GM18507 (cell line): ENCODE measurements at places on chromosomes 4 and X.

DNA sequence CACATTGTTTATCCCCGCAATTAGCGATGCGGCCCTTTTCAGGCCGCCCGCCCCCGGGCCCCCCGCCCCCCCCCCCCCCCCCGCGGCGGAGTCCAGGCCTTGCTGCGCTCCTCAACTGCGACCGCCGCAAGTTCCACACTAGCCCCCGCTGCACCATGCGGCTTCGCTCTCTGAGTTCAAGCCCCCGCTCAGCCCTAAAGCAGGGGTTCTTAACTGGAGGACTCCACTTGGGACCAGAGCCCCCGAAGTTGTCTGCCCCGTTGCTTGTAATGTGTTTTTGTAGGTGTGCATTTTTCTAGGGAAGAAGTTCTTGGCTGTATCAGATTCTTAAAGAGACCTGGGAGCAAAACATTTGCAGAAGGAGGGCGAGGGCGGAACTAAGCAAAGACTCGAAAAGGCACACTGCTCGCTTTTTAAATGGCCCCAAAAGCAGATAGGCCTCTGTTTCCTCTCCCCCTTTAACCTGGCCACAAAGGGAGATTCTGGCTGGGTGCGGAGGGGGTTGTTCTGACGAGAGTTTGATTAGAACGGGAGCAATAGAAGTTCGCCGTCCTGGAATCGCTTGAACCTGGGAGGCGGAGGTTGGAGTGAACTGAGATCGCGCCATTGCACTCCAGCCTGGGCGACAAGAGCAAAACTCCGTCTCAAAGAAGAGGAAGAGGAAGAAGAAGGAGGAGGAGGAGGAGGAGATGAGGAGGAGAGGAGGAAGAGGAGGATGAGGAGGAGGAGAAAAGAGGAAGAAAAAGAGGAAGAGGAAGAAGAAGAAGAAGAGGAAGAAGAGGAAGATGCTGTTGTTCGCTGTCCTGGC, 2.3 kb upstream of the MSX1 start:
- no peak for DNase-seq

DNA sequence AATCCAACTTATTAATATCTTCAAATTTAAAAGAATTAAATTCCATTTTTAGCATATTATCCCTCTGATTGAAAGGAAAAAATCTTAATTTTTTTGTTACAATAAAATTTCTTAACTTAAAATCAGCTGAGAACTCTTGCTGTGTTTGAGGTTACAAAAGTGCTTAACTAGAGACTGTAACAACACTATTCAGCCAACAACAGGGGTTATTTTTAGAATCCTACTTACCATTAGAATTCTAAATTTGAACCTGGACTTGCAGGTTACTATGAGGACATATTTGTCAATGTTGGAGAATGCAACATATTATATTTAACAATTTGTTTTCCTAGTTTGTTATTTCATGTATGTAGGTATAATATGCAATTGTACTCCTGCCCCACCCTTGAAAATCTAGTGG, 238.1 kb upstream of the CXXC4 start:
- DNase-seq: no peak

DNA sequence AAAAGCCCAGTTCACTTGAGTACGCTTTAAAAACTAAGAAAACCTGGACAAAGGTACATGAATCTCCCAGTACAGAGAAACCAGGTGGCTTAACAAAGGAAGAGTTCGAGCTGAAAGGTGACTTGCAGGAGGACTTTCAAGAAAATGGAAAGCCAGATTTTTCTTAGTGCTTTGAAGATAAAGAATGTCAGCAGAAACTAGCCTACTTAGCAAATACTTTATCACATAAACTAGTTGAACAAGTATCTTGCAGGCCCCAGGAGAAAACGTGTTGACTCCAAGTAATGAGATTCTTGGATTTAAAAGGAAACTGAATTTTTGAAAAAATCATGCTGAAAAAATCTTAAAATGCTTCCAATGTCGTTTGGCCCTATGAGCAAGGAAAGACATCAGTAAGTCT, 26.4 kb downstream of the CDKN2AIP start:
- no peak for DNase-seq

GRCh38 chr4:80137631-80138030, 59.7 kb upstream of the PRDM8 start:
- no peak for DNase-seq

- no peak for DNase-seq
These were observed 140.9 kb upstream of the JADE1 start for GRCh38 chr4:128668566-128668965.

- no peak for DNase-seq
These were observed 1166.3 kb upstream of the PCDH7 start for GRCh38 chr4:29553846-29554245.

DNA sequence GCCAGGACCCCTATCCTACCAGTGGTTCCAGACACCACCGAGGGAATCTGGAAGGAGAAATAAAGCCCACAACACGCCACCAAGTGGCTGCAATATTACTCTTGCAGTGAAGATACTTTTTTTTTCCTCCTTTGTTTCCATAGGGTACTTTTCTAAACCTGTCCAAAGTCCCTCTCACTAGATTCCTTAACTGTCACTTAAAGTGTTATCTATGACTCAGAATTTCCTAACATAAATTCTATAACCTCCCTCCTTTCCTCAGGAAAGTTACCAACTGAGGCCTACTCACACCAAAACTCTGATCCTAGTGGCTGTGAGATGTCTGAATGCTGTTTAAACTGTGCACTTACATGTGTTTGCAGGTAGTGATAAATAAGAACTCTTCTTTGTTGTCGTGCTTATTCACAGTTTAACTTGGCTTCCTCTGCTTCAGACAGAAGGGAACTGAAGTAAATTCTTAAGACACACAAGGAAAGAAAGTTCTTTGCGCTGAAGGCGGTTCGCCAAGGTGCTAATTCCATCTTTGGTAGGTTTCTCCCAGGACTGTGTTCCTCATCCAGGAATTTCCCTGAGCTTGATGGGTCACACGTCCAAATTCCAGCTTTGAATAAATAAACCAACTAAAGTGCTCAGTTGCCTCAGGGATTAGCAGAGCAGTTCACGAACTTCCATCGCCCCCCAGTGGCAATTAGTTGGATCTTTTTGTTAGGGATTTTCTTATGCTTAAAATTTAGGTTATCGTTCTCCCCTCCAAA, 10.7 kb upstream of the HCCS start:
- no peak for DNase-seq

DNA sequence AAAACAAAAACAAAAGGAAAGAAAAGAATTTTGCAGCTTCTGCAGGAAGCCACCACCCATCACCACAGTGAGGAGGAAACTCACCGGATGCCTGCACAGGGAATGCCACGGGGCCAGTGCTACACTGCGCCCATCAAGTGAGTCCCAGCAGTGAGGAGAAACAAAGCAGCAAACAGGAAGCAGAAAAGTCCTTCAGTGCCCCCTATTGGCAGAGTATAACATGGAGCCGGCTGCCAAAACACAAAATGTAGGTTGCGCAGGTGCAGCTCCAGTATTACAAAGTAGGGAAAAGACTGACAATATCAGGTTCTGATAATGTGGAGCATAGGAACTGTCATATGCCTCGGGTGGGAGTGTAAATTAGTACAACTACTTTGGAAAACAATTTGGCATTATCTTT, 23.3 kb upstream of the SCML2 start:
- DNase-seq: no peak

DNA sequence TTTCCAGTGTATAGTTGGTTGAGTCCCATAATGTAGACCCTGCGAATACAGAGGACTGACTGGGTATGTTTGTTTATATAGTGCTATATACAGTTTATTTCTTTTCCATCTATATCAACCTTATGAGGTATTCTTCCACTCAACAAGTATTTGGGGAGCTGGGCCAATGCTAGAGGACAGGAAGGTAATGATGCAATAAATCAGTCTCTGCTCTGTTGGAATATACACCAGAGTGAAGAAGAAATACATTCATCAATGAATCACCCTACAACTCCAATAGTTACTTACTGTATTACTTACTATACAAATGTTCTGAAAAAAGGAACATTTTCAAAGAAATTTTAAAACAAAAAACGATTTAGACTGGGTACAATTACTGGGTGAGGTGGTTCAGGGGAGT, 2.1 kb upstream of the ARSJ start:
- DNase-seq: no peak

DNA sequence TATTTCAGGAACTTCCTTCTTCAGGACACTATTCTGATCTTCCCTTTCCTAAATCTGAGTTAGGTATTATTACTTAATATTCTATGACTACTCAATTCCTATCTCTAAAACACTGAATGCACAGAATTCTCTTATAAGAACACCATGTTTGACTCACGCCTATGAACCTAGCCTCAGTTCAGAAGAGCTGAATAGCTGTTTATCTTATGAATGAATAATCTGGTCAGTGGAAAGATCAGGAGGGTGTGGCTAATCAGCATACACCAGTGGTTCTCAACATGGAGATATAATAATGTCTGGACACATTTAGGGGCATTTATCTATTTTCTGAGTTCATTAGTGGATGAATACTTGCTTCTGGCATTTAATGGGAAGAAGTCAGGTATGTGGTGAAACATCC, 24.2 kb downstream of the EPHA5 start:
- DNase-seq: no peak

DNA sequence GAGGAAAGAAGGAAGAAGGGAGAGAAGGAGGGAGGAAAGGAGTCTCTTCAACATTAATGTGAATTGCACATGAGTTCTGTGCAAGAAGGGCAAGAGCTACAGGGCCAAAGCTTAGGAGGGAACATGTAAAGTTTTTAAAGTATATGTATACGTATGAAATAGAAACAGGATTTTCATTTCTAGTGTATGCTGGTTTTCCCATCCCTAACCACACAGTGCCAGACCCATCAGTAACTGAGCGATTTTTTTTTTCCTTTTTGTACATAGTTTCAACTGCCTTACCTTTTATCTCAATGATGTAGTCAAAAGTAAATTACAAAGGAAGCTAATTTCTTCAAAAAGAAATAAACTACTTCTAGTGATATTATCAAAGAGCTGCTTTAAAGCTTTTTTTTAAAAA, 157.6 kb downstream of the SH3KBP1 start:
- no peak for DNase-seq

DNA sequence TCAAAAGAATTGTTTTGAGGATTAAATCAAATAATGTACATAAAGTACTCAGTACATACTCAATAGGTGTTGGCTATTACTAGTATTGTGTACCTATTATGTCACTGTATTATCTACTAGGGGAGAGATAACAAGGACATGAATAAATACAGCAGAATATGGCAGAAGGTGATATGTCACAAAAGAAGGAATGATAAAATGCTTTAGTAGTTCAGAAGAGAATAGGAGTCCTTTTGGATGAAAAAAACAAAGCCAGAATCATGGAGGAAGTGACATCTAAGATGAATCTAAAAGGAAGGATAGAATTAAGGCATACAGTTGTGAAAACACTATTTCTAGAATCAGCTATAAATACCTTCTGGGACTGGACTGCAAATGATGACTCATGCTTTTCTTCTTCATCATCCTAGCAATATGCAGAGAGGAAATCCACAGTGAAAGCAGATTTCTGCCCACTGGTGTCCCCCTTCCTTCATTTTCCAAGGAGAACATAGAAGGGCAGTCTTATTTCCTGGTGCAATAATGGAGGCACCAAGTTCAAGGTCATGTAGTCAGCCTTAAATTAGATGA, 98.7 kb downstream of the GLUD2 start:
- DNase-seq: no peak

DNA sequence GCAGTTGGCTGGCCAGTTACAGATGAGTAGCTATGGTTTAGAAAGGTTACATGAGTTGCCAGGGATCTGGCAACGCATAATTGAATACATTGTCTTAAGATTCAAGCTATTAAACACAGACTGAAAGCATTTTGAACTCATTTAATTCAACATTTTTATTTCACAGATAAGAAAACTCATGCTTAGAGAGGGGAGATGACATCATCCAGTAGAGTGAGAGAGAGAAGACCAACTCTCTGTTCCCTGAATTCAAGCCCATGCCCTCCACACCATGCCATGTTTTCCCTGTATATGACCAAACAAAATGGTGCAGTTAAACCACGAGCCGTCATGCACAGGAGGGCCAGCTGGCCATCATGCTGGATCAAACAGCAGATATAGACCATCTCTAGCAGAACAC, 22.6 kb downstream of the SNCA start:
- no peak for DNase-seq

- no peak for DNase-seq
These were observed 114.1 kb upstream of the NWD2 start for GRCh38 chr4:37130465-37130864.

DNA sequence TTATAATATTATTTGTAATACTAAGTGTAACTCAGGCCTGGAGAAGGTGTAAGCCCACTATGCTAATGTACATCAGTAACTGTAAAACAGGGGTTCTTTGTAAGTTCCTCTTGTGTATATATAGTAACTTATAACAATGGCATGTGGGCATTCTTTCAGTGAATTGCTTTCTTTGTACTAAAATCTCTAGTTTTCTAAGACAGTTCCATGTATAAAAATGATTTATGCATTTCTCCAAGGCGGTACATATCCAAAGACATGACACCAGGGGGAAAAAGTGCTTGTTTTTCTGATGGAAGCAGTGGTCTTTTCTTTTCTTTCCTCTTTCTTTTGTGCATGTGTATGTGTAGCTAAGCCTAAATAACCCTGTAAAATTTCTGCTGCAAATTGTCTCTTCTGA, 702.4 kb upstream of the GRID2 start:
- no peak for DNase-seq

DNA sequence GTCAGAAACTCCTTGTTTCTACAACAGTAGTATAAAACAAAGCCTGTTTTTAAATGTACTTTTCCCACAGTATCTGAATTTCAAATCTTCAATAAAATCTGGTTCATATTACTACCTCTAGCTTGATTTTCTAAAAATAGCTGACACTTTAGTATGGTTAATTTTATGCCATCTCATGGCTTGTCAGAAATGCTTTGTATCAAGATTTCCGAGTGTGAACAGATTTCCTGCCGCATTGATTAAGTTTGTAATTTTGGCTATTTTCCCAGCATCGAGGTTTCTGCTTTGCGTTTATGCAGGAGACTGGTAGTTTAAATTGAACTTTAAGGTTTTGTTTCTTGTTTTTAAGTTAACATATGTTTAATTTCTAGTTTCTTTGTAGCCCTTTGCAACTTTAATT, 44.2 kb downstream of the CLCN3 start:
- no peak for DNase-seq

- no peak for DNase-seq
These were observed 21.1 kb downstream of the KLHL15 start for GRCh38 chrX:24005867-24006266.

DNA sequence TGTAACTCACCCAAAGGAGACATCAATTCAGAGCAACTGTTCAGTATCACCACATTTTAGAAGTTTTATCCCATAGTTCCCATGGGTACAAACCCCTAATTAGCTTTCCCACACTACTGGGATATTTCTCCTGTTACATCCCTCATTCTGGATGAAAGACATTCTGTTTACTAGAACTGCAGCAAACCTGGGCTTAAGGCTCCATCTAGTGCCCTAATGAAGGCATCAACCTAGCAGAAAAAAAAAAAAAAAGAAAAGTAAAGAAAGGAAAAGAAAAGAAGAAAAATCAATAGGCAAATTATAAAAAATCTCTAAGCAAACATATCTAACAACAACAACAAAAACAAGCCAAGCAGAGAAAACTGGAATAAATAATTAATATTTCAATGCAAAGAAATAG, 133.7 kb upstream of the CPXCR1 start:
- no peak for DNase-seq
